GDM1 (cell line): ENCODE measurements at places on chromosomes 4 and X.

DNA sequence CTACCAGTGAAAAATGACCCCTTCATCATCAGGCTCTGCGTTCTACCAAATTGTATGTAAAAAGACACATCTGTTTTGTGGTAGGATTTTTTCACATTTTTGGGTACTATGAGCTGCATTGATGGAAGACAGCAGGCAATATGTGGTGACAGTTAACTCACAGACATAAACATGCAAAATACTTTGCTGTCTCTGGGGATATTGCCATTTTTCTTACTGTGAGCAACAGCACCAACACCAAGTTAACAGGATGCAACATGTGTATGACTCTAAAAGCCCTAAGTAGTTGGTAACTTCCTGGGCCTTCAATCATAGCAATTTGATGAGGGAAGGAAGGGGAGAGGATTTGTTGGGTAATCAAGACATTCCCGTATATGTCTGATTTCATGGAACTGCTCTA lies 56.4 kb upstream of the DRP2 start:
- no peak for DNase-seq

DNA sequence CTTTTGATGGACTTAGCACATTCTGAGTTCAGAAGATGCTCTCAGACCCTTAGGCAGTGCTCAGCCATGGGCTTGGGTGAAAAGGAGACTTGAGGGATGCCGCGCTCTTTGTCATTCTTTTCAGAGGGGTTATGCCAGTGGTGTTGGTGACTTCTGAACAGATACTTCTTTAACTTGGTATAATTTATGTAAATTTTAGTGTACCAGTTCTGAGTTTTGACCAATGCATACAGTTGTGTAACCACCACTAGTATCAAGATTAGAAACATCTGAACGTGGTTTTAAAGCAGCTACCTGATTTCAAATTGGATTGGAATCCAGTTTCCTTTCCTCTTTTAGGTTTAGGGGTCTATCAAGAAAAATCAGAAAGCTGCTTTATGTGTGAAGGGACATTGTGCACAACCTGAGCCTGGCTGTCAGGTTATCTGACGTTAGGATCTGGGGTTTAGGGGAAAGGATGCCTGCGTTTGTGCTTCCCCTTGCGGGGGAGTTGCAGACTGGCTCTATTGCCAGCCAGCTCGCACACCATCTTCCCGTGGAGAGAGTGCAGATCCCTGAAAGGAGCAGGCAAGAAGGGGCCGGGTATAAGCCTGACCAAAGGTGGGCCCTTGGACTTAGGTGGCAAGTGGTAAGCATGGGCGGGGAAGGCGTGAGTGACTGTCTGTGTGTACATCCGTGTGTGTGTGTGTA lies 19.0 kb downstream of the SMS start:
- no peak for DNase-seq

GRCh38 chr4:136634121-136634520 lies 898.2 kb downstream of the PCDH18 start:
- DNase-seq: no peak

DNA sequence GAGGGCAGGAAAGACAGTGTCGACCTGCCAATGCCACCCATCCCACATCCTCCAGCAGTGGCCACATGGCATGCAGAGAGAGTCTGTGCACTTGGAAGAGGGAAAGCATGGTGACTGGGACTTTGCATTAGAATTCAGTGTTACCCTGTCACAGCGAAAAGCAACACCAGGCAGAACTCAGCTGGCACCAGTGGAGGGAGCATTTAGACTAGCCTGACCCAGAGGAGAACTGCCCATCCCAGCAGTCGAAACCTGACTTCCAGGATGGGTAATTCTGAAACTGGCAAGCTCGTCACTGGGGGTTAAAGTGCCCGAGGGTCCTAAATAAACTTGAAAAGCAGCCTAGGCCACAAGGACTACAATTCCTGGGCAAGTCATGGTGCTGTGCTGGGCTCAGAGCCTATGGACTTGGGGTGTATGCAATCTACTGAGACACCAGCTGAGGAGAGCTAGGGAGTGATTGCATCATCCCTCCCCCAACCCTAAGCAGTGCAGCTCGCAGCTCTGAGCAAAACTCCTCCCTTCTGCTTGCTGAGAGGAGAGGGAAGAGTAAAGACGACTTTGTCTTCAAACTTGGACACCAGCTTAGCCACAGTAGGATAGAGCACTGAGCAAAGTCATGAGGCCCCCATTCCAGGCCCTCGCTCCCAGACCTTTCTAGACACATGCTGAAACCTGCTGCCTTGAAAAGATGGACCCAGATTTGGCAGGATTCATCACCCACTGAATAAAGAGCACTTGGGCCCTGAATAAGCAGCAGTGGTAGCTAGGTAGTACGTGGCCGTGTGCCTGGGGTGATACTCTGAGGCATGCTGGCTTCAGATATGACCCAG lies 68.8 kb downstream of the DDX60L start:
- DNase-seq: no peak

- no peak for DNase-seq
Measured at GRCh38 chr4:164926301-164926700, 49.3 kb downstream of the APELA start.

GRCh38 chrX:20237864-20238263 lies 28.8 kb downstream of the RPS6KA3 start:
- DNase-seq: no peak

DNA sequence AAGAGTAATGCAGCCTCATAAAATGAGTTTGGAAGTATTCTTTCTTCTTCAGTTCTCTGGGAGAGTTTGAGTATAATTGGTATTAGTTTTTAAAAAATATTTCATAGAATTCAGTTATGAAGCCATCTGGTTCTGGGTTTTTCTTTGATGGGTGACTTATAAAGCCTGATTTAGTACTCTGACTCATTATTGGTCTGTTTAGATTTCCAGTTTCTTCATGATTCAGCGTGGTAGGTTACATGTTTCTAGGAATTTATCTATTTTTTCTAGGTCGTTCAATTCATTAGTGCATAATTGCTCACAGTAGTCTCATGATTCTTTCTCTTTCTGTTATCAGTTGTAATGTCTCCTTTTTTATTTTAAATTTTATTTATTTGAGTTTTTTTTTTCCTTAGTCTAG lies 111.2 kb downstream of the CEP44 start:
- no peak for DNase-seq

DNA sequence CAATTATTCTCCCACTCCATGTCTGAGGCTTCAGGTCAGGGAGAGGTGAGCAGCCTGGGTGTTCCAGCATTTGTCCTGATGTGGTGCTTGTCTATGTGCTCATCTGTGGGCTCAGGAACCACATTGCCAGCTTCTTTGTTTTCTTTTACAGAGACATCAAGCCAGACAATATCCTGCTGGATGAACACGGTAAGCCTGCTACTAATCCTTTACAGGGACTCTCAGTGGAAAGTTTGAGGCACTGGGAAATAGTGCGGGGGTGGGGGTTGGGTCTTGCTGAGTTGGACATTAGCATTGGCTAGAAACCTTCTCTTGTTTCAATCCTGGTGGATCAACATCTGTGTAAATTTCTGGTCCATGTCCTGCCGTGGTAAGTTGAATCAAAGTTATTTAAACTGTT lies 310.3 kb downstream of the EVC2 start:
- no peak for DNase-seq

DNA sequence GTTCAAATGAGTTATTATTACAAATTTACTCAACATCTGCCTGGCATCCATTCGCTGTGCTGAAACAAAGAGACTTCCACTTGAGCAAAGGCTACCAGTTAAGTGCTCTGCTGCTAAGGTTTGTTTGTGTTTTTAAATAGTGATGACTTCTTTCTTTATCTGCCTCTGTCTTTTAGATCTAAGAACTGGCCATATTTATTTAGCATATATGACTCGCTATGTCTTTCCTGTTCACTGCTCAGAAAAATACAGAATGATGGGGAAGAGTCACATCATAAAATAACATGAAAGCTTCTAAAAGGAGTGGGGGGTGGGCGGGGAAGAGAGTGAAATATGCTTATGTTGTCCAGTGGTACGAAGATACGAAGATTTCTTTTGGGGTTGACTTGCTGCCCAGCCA lies 322.2 kb downstream of the GPAT3 start:
- DNase-seq: no peak

GRCh38 chrX:63282077-63282476 lies 69.1 kb downstream of the SPIN4 start:
- DNase-seq: no peak

DNA sequence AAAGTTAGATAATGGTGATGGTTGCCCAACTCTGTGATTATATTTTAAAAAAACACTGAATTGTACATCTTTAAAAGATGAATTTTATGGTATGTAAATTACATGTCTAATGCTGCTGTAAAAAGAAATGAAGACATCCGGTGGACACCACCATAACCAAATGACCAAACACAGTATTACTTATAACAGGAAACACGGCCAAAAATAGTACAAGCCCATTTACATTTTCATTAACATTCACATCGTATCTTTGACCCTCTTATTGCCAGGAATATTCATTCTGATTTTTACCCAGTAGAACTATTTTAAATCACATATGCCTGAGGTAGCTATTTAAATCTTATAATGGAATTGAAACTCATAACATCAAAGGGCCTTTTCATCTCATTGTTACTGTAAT lies 143.2 kb downstream of the CFAP47 start:
- DNase-seq: no peak

- no peak for DNase-seq
Measured at GRCh38 chrX:80335062-80335830, 85.0 kb upstream of the TENT5D start.

DNA sequence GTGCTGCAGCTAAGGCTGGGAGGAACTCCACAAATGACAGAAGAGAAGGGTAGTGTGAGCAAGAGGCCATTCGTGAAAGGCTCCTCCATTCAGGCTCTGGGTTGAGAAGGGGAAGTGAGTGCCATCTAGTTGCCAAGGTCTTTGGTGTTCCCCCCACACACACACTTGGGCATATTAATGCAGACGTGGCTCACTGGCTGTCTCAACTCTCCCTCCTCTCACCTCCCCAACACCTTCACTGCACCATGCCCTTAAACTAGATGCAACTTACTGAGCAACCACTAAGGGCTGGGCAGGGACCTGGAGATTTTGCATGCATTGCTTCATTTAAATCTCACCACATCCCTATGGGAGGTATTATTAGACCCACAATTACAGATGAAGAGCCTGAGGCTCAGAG lies 8.7 kb downstream of the CLRN2 start:
- peak; percentile 5 for DNase-seq

DNA sequence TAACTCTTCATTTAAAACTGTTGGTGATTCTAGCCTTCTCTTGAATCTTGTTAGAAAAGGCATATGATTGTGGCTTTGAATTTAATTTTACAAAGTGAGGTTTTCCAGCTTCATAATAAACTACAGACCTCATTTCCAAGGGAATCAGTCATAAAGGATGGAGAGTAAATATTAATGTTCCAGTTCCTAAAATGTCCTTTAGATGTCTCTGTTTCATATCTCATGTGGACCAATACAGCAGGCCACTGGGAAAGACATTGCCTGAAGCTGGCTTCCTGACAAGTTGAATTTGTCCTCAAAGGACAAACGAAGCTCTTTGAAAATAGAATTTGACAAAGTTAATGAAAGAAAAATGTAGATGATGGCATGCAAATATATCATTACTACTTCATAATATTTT lies 125.4 kb downstream of the ZNF330 start:
- no peak for DNase-seq

GRCh38 chr4:101155368-101155767 lies 192.0 kb downstream of the PPP3CA start:
- DNase-seq: no peak

GRCh38 chr4:95190751-95191436 lies 357.9 kb downstream of the UNC5C start:
- DNase-seq: no peak

DNA sequence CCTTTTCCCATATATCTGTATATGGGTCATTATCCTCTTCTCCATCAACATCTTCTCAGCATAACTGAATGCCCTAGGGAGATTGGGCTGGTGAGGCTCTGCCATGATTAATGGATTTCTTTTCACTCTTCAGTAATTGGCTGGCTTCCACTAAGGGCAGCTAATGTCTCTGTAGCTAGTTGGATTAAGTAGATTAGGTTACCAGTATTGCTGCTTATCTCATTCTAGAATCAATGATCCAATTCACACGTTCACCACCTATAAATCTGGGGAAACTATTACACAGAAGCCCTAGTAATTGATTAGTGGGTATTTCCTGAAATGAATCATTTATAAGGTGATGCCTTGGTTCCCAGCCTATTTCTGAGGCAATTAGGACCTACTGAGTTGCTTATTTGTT lies 94.8 kb downstream of the KDR start:
- DNase-seq: no peak

DNA sequence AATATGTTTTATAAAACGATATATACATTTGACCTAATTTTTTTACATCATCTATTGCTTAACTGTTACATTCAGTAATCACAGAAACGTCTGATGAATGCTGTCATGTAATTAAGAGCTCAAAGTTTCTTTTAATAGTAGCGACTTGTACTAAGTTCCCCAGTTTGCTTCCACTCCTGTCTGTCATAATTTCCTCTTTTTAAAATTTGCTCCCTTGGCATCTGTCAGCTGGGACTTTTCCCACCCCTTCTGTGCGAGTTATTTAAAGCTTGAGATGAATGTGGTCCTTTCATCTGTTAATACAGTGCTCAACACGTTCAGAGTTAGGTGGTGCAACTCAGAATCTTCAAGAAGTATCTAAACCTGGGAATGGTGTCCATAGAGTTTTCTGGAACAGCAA lies 1.2 kb downstream of the RAP1GDS1 start:
- DNase-seq: no peak

DNA sequence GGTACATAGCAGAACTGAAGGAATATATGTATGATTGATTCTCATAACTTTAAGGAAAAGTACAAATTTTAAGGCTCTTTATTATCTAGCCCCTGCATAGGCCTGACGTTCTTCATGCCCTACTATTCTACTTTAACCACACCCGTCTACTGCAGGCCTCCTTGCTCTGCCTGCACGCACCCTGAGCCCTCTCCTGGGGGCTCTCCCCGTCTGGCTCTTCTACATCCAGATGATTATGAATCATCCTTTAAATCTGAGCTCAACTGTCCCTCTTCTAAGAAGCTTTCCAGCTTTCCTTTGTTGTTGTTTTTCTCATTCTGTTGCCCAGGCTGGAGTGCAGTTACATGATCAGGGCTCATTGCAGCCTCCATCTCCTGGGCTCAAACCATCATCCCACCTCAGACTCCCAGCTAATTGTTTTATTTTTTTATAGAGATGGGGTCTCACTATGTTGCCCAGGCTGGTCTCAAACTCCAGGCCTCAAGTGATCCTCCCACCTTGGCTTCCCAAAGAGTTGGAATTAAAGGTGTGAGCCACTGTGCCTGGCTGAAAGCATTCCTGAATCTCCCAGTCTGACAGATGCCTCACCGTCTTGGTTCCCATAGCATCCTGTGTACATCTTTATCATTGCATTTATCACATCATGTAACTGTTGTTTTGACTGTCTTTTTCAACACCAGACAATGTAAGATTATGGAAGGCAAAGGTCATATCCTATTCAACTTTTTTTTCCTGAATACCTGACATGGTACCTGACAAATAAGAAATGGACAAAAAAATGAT lies 89.2 kb downstream of the WDFY3 start:
- DNase-seq: no peak

DNA sequence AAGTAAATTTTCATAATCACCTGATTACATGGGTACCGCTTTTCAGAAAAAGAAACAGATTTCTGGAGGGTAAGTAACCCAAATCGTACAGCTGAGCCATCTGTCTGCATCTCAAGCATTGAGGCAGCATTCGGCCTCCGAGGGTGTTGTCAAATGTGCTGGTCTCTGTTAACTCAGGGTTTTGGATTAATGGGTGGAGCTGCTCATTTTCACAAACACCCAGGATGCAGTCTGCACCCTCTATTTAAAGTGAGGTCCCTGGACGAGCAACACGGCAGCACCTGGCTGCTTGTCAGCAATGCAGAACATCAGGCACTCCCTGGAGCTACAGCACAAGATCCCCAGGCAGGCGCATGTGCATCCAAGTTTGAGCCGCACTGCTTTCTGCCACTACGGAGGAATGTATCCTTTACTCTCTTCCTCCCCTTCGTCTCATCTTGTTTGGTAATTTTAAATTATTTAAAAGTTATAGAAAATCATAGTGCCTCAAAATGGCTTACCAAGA lies 24.7 kb upstream of the NAP1L5 start:
- DNase-seq: no peak
